ENCODE measurements at places on chromosomes 13 and 19.
A peak's percentile ranks its signal among the peaks of the same experiment; 100 is the strongest.

GRCh38 chr19:11091703-11092153, 2.5 kb downstream of the LDLR start:
- peak; percentile 64 for DNase-seq
- H3K4me1 ChIP-seq: peaks cover 68% of the 10 kb centered on the region
- H3K27ac ChIP-seq: peak overlapping the region; percentile 99

GRCh38 chr13:38933786-38934185, 56.8 kb downstream of the STOML3 start:
- H3K27me3 ChIP-seq: peaks cover 5% of the 10 kb centered on the region
- no peak overlapping the region for H3K4me3 ChIP-seq
- DNase-seq: no peak
- no peak overlapping the region for H3K27ac ChIP-seq
- no peaks in the 10 kb centered on the region for H3K36me3 ChIP-seq
- no peaks in the 10 kb centered on the region for H3K4me1 ChIP-seq

DNA sequence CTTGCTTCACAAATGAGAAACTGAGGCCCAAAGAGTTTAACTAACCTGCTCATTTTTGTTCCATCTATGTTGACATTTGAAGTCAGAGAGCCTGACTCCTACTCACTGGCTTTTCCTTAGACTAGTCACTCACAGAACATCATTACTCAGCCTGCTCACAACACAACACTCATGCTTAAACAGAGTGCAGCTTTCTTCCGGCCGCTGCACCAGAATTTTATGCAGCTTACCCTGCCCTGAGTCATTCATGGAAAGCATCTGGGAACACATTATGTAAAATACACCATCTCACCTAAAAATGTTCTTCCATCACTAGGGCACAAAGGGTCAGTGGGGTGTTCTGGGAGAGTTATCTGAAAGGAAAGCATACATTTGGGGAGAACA, 303.4 kb downstream of the SPRY2 start:
- no peak overlapping the region for H3K4me3 ChIP-seq
- H3K27ac ChIP-seq: no peak overlapping the region
- H3K4me1 ChIP-seq: no peaks in the 10 kb centered on the region

- peaks cover 58% of the 10 kb centered on the region for H3K4me1 ChIP-seq
- no peaks in the 10 kb centered on the region for H3K27me3 ChIP-seq
- peaks cover 20% of the 10 kb centered on the region for H3K36me3 ChIP-seq
Observed at GRCh38 chr19:47745010-47745901, at the start of gene NOP53. NOP53 (plus strand) TSS chr19:47745546; CDS start chr19:47745560, 14 bp downstream.

DNA sequence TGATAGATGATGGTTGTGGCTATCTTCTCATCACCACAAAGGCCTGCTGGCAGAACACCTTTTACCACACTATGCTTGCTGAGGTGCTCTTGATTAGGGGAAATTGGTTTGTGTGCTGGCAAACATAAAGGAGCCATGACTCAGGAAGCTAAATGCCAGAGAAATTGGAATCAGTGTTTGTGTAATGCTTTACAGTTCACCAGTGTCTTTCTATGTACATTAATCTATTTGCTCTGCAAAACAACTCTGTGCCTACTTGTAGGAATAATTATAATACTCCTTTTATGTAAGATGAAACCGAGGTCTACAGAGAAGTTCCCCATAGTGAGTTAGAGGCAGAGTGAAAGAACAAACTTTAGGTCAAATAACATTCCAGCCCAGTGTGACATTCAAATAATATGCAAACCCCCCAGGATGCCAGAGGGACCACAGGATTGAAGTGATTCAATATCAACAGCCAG, 390.5 kb upstream of the HTR2A start:
- no peaks in the 10 kb centered on the region for H3K4me1 ChIP-seq
- no peaks in the 10 kb centered on the region for H3K36me3 ChIP-seq
- H3K4me3 ChIP-seq: no peak overlapping the region
- H3K27ac ChIP-seq: no peak overlapping the region
- H3K27me3 ChIP-seq: no peaks in the 10 kb centered on the region

- no peak overlapping the region for H3K4me3 ChIP-seq
- H3K27me3 ChIP-seq: peaks cover 9% of the 10 kb centered on the region
- H3K27ac ChIP-seq: no peak overlapping the region
- no peak for DNase-seq
- H3K4me1 ChIP-seq: peaks cover 3% of the 10 kb centered on the region
- no peaks in the 10 kb centered on the region for H3K36me3 ChIP-seq
Observed at GRCh38 chr19:45659096-45659729, 8.8 kb upstream of the GIPR start.

DNA sequence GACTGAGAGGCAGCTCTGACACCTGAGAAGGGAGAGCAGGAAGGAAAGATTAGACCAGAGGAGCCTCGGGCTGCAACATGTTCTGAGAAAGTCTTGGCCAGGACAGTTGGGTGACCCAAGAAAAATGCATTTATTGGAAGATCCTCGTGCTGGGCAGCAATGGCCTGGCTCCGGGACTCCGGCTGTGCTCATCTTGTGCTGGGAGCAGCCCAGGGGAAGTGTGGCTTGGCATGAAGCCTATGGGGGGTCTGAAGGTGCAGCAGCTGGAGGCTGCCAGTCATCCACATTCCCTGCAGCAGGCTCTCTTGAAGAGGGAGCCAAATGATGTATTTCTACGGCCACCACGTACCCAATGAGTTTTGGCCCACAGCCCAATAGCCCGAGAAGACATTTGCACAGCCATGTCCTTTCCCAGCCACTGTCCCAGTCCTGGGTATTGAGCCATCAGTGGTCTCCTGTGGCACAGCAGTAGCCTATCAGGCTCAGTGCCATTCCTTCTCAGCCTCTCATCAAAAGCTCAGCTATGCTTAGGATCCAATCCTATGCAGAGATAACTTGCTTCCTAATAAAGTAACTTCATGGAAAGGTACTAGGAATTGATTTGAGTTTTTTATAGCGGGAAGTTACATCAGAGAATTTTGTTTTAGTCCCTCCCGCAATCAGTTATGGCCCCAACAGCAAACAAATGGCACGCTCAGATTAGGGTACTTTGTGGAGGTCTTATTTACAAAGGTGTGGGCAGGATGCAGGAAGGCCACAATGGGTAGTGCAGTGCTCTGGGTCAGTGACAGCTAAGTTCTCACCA, 76.0 kb upstream of the MEDAG start:
- no peak for DNase-seq
- H3K4me3 ChIP-seq: no peak overlapping the region
- peaks cover 2% of the 10 kb centered on the region for H3K27me3 ChIP-seq

DNA sequence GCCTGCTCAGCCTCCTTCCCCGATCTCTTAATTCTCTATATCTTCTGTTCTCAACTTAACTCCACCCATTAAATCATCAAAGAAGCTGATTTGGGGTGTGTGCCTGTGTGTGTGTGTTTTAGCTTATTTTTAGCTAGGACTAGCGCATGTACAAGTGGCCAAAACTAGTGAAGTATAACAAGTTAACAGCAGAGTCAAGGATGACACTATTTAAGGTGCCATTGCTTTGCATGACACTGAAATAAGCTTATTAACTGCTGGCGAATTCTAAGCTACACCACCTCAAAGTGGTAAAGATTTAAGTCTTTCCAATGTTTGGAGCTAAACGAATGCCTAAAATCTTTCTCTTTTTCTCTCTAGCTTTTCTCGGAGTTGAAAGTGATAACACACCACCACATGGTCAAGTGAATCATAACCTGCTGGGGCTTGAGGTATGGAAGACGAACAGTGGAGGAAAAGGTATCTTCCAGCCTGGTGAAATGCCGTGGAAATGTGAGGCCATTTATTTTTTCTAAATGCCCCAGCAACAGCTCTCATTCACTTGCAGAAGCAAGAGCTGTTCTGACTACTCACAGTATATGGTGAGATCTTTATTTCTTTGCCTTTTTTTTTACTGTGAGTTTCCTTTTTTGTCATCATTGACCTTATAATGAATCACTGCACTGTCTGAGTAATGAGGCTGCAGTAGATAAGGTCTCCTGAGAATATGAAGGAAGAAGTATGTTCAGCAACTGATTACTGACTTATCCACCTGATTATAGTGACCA, 570.3 kb downstream of the PCDH9 start:
- no peak for DNase-seq
- no peak overlapping the region for H3K4me3 ChIP-seq
- H3K27me3 ChIP-seq: no peaks in the 10 kb centered on the region
- H3K4me1 ChIP-seq: no peaks in the 10 kb centered on the region
- no peaks in the 10 kb centered on the region for H3K36me3 ChIP-seq
- H3K27ac ChIP-seq: no peak overlapping the region

- no peak overlapping the region for H3K27ac ChIP-seq
- H3K4me1 ChIP-seq: no peaks in the 10 kb centered on the region
- H3K4me3 ChIP-seq: no peak overlapping the region
- H3K36me3 ChIP-seq: no peaks in the 10 kb centered on the region
- no peak for DNase-seq
- no peaks in the 10 kb centered on the region for H3K27me3 ChIP-seq
Observed at GRCh38 chr19:33497131-33497777, 24.3 kb downstream of the PEPD start.

GRCh38 chr13:41413872-41414271, 43.5 kb upstream of the RGCC start:
- H3K36me3 ChIP-seq: no peaks in the 10 kb centered on the region
- H3K27ac ChIP-seq: no peak overlapping the region
- no peaks in the 10 kb centered on the region for H3K27me3 ChIP-seq
- no peaks in the 10 kb centered on the region for H3K4me1 ChIP-seq

DNA sequence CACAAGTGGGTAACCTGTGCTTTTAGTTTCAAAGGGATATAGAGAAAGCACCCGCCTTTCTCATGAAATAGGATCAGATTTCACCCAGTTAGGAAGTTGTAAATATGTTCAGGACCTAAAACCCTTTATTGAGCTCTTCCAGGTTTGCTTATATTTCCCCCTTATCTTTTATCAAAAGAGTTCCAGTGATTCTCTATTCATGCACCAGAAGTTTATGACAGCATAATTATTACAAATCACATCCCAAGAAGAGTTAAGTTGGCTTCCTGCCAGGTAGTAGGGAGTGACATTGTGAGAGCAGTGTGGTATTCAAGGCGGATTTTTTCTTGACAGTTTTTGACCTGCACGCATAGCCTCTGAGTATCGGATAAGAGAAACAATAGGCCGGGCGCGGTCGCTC, 190.3 kb downstream of the STK24 start:
- H3K4me3 ChIP-seq: no peak overlapping the region
- H3K27ac ChIP-seq: no peak overlapping the region
- peaks cover 15% of the 10 kb centered on the region for H3K27me3 ChIP-seq
- no peaks in the 10 kb centered on the region for H3K4me1 ChIP-seq
- H3K36me3 ChIP-seq: no peaks in the 10 kb centered on the region

DNA sequence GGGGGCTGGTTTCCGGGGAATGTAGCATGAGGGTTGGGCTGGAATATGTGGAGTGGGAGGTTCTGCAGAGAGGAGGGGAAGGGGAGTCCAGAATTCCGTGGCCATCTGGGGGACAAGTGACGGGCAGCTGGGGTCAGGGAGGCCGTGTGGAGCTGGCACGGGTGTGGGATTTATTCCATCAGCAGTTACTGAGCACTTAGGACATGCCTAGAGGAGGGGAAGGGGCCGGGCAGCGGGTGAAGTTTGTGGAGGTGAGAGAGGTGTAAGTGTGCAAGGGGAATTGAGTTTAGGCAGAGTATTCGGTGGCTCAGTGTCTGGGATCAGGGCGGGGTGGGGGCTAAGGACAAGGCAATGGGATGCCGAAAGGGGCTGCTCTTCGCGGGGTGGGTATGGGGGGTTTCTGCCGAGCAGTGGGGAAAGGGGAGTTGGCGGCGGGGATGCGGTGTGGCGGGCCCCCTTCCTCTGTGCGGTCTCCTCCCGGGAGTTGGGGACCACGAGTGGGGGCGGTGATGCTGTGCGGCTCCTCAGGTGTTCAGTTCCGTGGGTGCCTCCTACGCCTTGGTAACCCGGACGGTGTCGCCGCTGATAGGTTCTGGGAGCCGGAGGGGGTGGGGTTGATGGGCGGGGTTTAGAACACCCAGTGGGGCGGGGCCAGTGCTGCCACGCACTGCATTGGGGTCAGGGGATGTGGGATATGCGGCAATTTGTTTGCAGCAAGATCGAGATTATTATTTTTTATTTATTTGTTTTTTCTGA, 5.4 kb downstream of the CCDC61 start:
- DNase-seq: peak; percentile 79
- peaks cover 9% of the 10 kb centered on the region for H3K36me3 ChIP-seq
- H3K4me1 ChIP-seq: peaks cover 29% of the 10 kb centered on the region

DNA sequence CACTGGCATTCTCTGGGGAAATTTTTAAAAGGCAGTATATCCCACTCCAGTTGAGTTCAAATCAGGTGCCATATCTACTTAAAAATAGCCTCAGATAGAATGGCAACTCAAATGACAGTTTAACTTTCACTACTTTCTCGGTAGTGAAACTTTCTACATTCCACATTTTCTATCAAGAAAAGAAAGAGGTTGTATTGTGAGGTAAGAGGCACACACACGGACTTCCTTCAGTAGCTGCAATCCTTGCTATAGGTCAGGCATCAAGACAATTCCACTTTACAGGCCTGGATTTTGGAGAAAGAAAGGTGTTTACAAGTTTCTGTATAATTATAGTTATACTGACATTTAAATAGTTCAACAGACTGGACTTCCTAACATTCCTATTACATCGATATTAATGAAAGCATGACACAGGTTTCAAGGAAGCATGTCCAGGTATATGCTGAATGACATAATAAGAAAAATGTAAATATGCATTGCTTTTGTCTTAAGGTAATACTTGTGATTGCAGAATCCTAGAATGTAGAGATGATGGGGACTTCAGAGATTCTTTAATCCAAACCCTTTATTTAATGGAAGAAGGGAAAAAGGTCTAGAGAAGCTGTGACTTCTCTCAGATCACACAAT, 5.2 kb downstream of the STARD13 start:
- H3K4me1 ChIP-seq: peaks cover 5% of the 10 kb centered on the region
- DNase-seq: no peak
- no peaks in the 10 kb centered on the region for H3K36me3 ChIP-seq
- H3K4me3 ChIP-seq: no peak overlapping the region
- peaks cover 24% of the 10 kb centered on the region for H3K27me3 ChIP-seq

GRCh38 chr19:58128041-58128685, 22.4 kb downstream of the ZNF329 start:
- peaks cover 55% of the 10 kb centered on the region for H3K36me3 ChIP-seq
- DNase-seq: no peak
- H3K4me3 ChIP-seq: no peak overlapping the region
- no peaks in the 10 kb centered on the region for H3K27me3 ChIP-seq
- H3K4me1 ChIP-seq: no peaks in the 10 kb centered on the region
- H3K27ac ChIP-seq: no peak overlapping the region
